SK-N-SH (cell line): ENCODE measurements at places on chromosomes 1 and 21. TPM values are rescaled to one million over a fixed set of nuclear protein-coding genes. Genes with fewer than 3 reads are reported as not detected.

- DNase-seq = no peak
Measured at GRCh38 chr21:42444745-42445059, 41.0 kb downstream of the UBASH3A start.

GRCh38 chr1:166511761-166512160 lies 327.5 kb upstream of the POGK start:
- DNase-seq = no peak

DNA sequence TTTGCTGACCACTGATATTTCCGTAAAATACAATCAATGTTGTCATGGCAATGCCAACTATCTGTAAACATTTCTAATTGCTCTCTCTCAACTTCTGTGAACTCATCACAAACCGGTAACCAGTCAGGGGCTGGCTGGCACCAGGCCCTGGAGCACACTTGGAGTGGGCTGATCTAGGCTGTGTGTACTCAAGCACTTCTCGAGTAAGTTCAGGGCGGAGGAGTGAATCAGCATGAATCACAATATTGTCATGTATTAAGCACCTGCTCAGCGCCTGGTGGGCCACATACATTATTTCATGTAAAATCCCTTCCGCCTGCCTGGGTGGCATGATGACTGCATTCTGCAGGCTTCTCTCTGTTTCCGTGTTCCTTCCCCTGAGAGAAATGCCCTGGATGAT lies 212.4 kb downstream of the FOXD2 start:
- no peak for DNase-seq

DNA sequence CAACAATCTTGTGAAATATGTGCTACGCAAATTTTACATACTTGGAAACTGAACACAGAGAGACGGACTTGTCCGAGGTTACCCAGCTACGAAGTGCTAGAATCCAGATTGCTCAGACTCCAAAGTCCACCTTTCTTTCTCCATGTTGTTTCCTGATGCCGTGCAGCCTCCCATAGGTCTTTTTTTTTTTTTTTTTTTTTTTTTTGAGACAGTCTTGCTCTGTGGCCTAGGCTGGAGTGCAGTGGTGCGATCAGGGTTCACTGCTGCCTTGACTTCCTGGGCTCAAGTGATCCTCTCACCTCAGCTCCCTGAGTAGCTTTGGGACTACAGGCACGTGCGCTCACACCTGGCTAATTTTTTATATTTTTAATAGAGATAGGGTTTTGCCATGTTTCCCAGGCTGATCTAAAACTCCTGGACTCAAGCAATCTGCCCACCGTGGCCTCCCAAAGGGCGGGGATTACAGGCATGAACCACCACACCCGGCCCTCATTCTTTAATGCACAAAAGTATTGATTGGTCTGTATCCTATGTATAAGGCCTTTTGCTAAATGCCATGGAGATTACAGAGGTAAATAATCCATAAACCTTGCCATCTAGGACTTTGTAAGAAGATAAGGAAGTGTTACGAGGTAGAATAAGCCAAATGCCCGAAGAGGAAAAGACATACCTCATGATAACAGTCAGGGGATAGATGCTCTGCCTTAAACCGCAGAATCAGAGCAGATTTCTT lies 92.8 kb downstream of the C1orf21 start:
- no peak for DNase-seq

GRCh38 chr21:39036581-39036980 lies 146.7 kb downstream of the PSMG1 start:
- no peak for DNase-seq

Gene TMEM125
- not detected in 2 replicates for polyA plus RNA-seq

DNA sequence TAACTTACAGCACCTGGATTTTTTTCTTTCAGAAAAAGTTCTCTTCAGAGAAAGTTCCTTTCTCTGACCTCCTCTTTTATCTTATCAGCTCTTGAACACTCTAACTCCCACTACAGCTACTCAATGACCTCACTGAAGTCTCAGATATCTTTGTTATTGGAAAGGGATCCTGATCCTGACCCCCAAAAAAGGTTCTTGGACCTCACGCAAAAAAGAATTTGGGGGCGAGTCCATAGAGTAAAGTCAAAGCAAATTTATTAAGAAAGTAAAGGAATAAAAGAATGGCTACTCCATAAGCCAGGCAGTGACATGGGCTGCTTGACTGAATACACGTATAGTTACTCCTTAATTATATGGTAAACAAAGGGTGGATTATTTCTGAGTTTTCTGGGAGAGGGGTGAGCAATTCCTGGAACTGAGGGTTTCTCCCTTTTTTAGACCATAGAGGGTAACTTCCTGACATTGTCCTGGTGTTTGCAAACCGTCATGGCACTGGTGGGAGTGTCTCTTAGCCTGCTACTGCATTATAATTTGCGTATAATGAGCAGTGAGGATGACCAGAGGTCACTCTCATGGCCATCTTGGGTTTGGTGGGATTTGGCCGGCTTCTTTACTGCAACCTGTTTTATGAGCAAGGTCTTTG lies 44.2 kb downstream of the WDR64 start:
- DNase-seq = no peak

Gene TFF3
- polyA plus RNA-seq = not detected in 2 replicates

Gene NUAK2
- 6.8 and 11.1 TPM in 2 replicates for polyA plus RNA-seq

DNA sequence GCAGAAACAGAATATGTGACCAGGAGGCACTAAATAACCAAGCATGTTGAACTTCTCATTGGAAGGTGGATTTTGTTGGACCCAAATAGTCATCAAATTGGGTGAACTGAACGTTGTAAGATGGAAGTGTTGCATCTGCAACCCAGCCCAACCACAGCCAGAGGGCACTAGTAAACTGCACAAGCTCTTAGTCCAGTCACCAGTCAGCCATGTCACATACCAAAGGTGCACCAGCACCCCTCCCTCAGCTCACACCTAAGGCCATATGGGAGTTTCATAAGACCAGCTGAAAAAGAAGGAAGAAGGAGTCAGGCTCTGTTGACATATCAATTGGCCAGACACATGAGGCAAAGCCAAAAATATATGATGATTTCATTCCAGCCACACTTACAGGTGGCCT lies 481.7 kb upstream of the NR5A2 start:
- no peak for DNase-seq

GRCh38 chr1:13813398-13814012 lies 113.5 kb downstream of the PRDM2 start:
- peak; percentile 36 for DNase-seq

- no peak for DNase-seq
Measured at GRCh38 chr1:183024317-183025009, 1.2 kb downstream of the LAMC1 start.

DNA sequence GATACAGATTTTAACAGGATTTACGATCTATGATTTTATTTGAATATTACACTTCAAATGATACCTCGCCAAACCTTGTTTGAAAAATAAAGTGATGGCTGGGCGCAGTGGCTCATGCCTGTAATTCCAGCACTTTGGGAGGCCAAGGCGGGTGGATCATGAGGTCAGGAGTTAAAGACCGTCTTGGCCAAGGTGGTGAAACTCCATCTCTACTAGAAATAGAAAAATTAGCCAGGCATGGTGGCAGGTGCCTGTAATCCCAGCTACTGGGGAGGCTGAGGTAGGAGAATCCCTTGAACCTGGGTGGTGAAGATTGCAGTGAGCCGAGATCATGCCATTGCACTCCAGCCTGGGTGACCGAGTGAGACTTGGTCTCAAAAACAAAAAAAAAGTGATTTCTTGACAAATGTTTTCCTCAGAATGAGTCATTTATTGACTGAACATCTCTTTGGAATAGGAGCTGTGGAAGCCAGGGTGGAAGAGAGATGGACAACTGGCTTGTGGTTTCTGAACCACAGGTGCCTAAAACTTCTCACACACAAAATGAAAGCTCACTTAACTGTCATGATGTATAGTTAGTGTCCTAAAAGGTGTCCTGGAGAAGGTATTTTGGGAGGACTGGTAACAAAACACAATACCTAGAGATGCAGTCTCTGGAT lies 11.9 kb downstream of the PKNOX1 start:
- no peak for DNase-seq

- DNase-seq = no peak
Measured at GRCh38 chr1:178057912-178058534, 35.9 kb upstream of the RASAL2 start.

DNA sequence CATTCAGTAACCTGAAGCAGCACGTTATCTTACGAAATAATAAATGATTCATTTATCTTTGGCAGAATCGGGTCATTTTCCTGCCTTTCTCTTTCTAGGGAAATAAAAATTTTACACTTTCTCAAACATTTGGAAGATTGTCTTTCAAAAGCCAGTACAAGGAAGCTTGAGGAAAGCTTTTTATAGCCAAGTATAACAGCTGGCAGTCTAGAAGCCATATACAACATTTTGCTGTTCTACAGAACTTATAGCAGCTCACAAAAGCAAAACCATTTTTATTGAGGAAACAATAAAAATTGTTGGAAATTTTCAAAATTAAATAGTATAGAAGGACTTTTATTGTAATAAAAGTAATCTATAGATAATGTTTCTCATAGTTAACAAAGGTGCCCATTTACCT lies 448.6 kb downstream of the SMYD3 start:
- no peak for DNase-seq

Gene FAM72B
- 5.1 and 6.0 TPM in 2 replicates for polyA plus RNA-seq

Gene RUNX1
- 9.9 and 17.1 TPM in 2 replicates for polyA plus RNA-seq

- peak; percentile 90 for DNase-seq
Measured at GRCh38 chr1:107965110-107965991, at the start of gene VAV3. VAV3 (minus strand) TSS chr1:107965180; CDS start chr1:107964869, 311 bp downstream.

DNA sequence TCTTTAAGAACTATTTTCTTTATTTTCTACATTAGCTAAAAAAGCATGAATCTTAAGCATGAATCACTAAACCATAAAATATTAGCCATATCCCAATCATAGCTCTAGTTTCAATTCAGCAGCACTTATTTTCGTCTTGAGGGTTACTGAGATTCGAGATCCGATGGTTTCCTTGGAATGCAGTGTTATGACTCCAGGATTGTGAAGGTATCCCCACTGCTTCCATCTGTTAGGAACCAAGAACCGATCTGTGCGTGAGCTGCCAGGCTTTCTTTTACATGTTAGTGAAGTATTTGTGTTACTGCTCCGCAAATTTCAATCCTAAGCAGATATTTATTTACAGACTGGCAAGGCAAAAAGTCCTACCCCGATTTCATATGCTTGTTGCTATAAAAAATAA lies 18.8 kb downstream of the TNFRSF9 start:
- DNase-seq = no peak

DNA sequence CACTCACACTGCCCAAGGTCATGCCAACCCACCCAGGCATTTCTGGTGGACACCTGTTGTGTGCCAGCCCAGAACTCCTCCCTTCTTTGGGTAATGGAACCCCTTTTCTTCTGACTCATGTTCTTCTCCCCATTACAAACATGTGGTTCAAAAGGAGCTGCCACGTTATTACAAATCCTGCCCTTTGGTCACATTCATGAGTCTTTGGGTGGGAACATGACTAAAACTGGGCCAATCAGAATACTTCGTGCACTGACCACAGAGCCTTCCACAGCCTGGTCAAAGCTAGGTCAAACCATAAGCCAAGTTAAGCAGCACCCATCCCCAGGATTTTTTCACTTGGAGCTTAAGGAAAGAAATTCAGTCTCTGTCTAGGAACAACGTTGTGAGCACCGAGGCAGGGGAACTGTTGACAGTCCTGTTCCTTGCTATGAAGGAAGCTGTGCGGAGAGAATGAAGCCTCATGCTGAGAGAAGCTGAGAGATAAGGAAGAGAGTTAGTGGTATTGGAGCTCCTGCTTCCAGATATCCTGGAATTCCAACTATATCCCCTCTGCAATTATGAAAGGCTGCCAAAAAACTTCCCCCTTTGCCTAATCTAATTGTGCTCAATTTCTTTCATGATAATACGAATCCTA lies 46.8 kb upstream of the DIPK1A start:
- DNase-seq = no peak

Gene LIN28A
- not detected in 2 replicates for polyA plus RNA-seq

Gene RHCE
- 0.54 and 0.57 TPM in 2 replicates for polyA plus RNA-seq

DNA sequence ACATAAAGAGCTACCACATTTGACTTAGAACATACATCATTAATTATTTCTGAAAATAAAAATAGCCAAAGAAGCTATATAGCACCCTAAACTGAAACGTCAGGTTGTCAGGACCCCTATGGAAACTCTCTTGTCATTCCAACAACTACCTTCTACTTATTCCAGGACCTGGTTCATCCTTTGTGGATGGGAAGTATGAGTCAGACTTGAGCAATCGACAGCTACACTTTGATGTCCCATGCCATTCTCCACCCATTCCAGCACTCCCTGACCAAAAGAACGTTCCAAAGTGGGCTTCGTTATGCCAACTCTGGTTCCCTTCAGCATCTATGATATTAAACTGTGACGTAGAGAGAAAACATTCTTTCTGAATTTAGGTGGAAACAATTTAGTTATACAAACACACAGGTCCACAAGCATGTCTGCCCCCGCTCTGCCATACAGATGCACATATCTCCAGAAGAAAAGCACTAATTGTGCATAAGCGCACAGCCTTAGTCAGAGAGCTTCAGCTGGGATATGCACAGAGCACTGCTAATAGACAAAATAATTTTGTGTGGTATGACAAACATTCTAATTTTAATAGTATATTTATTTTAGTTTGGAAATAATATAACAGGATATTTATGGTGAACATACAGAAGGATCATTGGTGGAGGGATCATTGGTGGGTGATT lies 723.1 kb upstream of the B3GALT2 start:
- no peak for DNase-seq

Gene PTPN7
- polyA plus RNA-seq = not detected in 2 replicates

DNA sequence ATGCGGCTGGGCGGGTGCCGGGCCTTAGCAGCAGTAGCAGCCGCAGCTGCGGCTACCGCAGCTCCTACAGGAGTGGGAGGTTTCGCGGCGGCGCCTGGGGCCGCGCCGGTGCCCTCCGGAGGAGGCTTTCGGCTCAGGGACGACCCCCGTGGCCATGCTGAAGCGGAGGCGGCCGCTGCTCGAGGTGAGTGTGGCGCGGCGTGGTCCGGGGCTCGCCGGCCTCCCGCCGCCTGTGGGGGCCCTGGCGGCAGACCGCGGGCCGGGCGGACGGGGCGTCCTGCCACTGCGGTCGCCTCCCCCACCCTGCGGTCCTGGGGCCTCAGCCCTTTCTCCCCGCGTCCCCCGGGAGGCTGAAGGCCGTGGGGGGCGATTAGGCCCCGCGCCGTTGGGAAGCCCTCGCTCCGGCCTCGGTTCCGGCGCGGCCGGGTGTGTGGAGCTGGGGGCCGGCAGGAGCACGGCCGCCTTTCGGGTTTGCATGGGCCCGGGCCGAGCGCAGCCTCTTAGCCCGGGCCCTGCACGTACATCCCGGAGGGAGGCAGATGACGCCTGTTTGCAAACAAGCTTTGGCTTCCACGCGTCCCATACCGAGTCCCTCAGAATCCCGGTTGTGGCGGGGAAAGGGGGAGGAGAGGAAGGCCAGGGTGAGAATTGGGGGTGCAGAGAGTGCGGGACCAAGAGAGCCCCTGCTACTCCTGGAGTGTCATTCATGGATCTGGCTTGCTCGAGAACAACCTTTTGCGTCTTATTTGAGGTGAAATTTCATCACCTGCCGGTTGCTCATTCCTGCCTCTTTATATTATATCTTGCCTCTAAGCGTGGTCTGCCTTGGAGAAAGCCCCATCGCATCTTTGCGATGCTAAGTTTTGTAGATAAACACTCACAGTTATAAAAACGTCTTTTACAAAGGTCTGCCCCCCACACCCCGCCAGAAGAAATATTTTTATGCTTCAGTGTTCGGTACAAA lies 613 bp downstream of the ZFYVE9 start:
- peak; percentile 82 for DNase-seq

GRCh38 chr1:61287014-61287413 lies 204.7 kb downstream of the NFIA start:
- no peak for DNase-seq

GRCh38 chr21:26236281-26236680 lies 65.7 kb upstream of the APP start:
- DNase-seq = no peak

Gene TNFRSF1B
- polyA plus RNA-seq = 0.18 and 0.36 TPM in 2 replicates

Gene SELE
- 0.02 and 0.10 TPM in 2 replicates for polyA plus RNA-seq
